ENCODE measurements at places on chromosomes 7 and 10.

- DNase-seq: no peak
Observed at GRCh38 chr10:106395041-106395749, 769.3 kb downstream of the SORCS1 start.

DNA sequence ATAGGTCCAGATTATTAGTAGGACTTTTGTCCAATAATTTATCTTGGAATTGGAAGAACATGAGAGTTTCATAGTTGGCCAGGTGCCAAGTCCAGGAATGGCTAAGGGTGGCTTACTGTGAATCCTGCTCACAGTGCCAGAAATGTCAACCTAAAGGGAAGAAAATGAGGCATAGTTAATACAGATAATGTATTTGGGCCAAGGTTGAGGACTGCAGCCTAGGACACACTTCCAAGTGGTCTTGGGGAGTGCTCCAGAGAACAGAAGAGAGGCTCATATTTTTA, 78.2 kb downstream of the MAPK8 start:
- DNase-seq: no peak

- DNase-seq: no peak
Observed at GRCh38 chr7:44897309-44897708, 12.0 kb upstream of the PURB start.

DNA sequence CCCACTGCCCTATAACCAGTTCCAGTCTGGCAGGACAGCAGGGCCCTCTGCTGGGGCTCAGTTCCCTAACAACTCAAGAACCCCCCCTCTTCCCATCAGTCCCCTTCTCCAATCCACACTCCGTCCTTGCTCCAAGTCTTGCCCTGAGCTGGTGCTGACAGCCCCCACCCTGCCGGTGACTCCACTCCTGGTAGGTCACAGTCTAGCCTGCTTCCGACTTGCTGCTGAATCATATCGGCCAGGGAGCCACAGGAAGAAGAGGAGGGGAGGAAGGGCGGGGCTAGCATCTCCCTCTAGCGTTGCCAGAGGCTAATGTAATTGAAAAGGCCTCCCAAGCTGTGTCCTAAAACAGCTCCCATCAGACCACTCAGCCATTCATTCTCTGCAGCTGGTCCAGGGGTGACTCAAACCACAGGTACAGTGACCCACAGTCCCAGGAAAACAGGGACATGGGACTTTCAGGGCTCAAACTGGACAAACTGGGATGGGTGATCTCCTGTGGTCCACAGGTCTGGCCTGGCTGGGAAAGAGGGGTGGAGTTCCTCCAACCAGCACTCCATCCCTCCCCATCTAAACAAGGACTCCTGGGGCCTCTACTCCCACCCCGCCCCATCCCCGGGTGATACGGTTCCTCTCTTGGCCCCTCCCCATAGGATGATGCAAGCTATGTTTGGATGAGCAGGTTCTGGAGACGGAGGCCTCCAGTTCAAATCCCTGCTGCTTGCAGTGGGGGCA, 158.8 kb downstream of the SH3PXD2A start:
- DNase-seq: peak; percentile 84

GRCh38 chr7:52498366-52498765, 537.1 kb upstream of the POM121L12 start:
- no peak for DNase-seq

- no peak for DNase-seq
Observed at GRCh38 chr7:73703757-73704639, 15.5 kb downstream of the STX1A start.

- peak; percentile 62 for DNase-seq
Observed at GRCh38 chr7:26388256-26388655, 96.6 kb downstream of the SNX10 start.

DNA sequence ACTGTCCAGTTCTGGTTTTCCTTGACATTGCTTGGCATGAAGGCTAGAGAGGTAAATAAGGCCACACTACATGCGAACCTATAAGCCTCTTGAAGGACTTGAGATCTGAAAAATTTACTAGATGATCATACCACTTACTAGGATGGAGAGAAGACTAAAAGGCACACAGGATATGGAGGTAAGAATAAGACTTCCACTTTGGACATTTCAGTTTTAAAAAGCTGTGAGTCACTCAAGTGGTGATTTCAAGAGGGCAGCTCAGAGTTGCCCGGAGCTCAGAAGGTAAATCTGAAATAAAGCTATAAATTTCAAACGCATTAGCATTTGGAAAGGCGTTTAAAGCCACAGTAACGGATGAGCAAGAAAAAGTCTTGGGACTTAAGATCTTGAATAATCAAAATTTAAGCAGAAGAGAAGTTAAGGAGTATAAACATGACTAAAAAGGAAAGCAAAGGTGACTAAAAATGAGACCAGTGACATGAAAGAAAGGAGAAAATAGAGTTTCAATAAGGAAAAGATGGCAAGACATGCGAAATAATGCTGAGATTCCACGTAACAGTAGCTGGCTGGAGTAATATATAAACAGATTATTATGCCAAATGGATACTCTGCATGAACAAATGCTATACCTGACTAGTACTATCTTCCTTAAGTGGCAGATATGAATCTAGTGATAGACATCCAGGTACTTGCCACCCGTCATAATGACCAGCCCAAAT, 68.3 kb downstream of the SNX13 start:
- no peak for DNase-seq

DNA sequence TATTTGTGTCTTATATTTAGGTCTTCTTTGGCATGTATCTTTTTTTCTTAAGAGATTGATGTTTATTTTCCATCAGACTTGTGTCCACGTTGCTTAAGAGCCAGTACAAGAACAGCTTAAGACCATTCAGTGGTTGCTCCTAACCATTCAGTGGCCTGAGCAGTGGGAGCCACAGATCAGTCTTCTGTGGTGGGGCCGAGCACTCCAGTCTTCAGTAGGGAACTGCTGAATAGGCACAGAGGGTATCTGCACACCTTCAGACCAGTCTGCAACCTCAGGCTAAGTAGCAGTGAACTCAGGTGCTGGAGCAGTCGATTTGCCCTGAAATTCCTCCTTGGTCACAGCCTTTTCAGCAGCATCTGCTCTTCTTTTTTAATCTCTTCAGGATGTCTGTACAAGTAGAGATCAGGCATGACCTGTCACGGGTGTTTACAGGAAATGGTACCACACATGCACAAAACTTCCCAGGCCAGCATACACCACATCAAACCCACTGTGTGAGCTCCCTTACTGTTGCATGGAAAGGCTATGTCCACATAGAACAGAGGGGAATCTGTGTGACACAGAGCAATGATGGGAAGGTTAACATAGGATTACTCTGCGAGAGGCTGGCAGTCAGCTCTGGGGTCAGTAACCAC, 51.5 kb downstream of the FAM107B start:
- DNase-seq: no peak

- DNase-seq: no peak
Observed at GRCh38 chr10:100184426-100184825, 1.4 kb downstream of the ERLIN1 start.

DNA sequence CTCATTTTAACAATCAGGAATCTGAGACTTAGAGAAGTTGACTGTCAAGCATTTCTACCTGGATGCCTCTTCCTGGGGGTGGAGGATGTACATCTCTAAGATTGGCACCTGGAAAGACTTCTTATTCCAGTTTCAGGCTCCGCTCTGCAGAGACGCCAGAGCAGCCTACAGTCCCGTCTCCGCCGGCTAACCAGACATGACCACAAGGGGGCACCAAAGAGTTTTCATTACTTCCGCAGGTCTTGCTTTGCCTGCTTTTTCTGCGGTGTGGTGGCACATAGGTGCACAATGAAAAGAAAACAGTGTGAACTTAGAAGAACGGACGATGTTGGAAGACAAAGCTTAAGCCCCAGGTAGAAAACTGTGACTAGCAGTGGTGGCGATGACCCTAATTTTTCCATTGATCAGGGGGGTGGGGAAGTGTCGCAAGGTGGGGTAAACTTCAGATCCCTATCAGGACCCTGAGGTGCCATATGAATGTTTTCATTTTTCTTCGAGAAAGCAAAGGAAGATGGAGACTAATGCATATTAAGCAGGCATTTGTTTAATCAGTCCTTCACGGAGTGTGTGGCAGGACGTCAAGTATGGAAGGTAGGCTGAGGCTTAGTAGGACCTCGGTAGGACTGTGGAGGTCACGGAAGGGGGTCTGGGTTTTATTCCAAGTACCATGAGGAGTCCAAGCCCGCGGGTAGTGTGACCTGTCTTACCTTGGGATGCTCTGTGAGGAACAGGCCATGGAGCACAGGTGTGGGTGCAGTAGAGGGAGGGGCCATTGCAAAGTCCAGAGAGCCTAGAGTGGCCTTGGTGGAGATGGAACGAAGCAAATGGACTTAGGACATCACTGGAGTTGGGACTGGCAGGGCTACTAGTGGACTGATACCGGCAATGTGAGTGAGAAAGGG, 60.1 kb upstream of the SORCS3 start:
- DNase-seq: peak; percentile 72

DNA sequence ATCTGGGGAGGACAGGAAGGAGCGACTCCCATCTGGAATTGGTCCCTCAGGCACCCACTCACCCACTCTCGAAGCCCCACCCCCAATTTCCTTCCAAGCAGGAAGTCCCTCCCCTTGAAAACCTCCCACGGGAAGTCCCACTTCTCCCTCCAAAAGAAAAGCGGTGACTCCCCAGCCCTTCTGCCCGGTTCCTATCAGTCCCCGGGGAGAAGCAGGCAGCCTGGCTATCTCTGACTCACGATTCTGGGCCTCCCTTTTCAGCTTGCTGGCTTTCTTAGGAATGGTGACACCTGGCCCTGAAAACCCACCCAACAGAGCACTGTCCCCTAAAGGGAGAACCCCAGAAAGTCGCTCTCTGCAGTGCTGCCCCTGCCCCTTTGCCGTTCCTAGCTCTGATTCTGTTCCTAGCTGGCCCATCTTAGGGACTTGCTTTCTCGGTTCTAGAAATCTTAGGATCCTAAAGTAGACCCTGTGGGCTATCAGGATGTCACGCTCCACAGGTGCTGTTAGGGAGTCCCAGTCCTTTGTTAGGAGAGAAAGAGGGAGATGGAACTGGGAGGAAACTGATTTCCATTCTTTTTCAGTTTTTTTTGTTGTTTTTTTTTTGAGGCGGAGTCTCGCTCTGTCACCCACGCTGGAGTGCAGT, 6.0 kb downstream of the TSC22D4 start:
- peak; percentile 67 for DNase-seq

DNA sequence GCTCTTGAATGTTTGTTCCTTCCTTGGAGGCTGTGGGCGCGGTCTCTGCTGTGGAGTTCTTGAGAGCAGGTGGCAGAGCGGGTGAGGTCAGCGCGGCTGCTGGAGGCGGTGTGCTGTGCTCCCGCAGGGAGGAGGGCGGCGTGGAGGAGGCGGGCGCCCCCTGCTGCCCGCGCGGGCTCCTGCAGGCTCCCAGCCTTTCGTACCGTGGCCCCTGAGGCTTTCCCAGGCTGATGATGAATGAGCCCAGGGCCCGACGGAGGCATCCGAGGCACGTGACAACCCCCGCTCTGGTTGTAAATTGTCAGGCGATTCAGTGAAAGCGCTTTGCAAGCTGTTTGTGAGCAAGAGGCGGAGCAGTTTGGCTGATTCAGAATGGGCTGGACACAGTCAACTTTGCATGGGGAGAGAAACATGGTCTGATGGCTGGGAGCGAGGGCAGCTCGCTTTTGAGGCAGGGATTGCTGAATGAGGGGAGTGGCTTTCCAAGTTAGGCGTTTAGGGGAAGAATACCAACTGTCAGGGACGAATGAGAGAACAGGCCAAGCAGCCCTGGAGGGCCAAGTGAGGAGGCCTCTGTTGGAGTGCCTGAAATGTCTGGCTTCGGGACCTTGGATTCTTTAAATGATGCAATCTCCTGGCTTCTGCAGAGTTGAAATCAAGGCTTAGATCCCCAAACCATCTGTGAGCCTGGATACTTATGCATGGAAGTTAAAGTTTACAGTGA, 46.6 kb downstream of the CDHR3 start:
- DNase-seq: peak; percentile 63

DNA sequence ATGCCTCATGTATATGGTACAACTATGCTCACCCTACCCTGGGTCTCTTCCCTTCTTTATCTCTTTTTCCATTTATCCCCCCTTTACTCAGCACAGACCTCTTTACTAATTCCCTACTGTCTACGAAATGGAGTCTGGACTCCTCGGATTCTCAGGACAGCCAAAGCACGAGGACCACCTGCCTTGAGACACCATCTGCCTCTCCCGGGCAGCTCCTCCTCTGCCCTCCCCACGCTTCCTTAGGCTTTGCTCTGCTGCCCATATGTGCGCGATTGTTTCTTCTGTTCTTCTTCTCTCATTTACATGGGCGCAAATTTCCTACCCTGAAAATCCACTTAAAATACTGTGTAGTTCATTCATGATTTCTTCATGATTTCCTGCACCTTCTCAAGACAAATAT, 62.7 kb upstream of the STK17A start:
- DNase-seq: no peak

- no peak for DNase-seq
Observed at GRCh38 chr7:31687024-31687748, at the start of gene PPP1R17. Gene PPP1R17, plus strand, starts transcription at chr7:31687215. Its CDS starts 5,227 bp downstream, at chr7:31692442.

DNA sequence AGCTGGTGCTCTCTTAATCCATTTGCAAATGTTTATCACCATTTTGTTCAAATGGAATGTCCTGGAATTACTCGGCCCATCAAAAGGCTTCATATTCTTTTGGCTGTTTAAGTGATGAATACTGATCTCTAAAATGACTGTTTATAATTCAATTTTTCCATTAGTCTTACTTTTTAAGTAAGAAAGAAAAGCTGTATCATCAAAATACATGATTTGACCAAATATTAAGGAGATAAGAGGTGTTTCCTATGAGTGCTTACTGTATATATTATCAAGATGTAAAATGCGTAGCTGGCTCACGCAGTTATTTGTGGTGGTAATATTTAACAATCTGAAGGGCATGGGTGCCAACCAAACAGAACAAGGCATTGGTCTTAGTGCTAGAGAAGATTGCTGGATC, 51.2 kb downstream of the OTUD1 start:
- no peak for DNase-seq

- no peak for DNase-seq
Observed at GRCh38 chr10:76302961-76303630, 871.7 kb downstream of the LRMDA start.

DNA sequence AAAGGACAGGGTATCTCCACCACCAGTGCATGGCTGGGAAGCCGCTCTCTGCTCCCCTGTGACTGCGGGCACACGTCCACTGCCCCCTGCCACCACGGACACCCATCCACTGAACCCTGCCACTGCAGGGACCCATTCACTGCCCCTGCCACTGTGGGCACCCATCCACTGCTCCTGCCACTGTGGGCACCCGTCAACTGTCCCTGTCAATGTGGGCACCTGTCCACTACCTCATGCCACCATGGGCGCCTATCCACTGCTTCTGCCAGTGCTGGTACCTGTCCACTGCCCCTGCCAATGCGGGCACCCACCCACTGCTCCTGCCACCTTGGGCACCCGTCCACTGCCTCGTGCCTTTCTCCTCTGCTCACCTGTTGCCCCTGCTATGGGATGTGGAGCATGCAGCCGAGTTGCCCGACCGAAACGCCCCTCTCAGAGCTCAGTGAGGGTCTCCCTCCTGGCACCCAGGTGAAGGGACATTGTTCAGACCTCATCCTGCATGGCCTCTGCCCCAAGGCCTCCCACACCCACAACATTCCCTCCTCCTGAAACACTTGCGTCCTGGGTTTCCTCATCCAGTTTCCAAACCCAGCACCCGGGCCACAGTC, 207.4 kb downstream of the ADARB2 start:
- DNase-seq: no peak

- no peak for DNase-seq
Observed at GRCh38 chr7:105644937-105645336, 63.6 kb upstream of the EFCAB10 start.

- peak; percentile 91 for DNase-seq
Observed at GRCh38 chr10:3173171-3173878, 743 bp upstream of the PITRM1 start.

Measured in GM12865 (cell line).